ENCODE measurements at places on chromosomes 7 and 10. TPM values are rescaled to one million over a fixed set of nuclear protein-coding genes. Genes with fewer than 3 reads are reported as not detected.

Gene EFCAB10
- total RNA-seq = 0.25 TPM

Gene MAT1A
- total RNA-seq = not detected

Gene ZNF727
- total RNA-seq = not detected

Gene TDRD1
- not detected for total RNA-seq

Gene NPC1L1
- total RNA-seq = not detected

Gene ACTR1A
- total RNA-seq = 154 TPM

Gene PDGFA
- total RNA-seq = 32.1 TPM

Gene NYAP1
- total RNA-seq = 2.6 TPM

Gene GHRHR
- total RNA-seq = not detected

Gene FAM241B
- total RNA-seq = 0.88 TPM

Gene INPP5A
- 29.8 TPM for total RNA-seq

Gene DNAH11
- 0.31 TPM for total RNA-seq

Gene KLF14
- total RNA-seq = not detected

Gene SLC26A5
- total RNA-seq = under 0.01 TPM

Gene MMP21
- total RNA-seq = not detected

Gene ARHGAP12
- 18.1 TPM for total RNA-seq

Gene SLC16A9
- 0.16 TPM for total RNA-seq

Gene SLC35B4
- total RNA-seq = 6.8 TPM

Gene TUBAL3
- 0.25 TPM for total RNA-seq

Gene DTX2
- total RNA-seq = 6.4 TPM

Gene ACSM6
- not detected for total RNA-seq

Gene PPP1R3C
- 0.57 TPM for total RNA-seq

Gene GPR15LG
- not detected for total RNA-seq

Gene RNLS
- 0.65 TPM for total RNA-seq

Gene OPN4
- total RNA-seq = not detected

Data from bladder microvascular endothelial cell (primary cell).